ENCODE measurements at places on chromosomes 4 and X.

GRCh38 chr4:176856421-176856820 lies 63.7 kb upstream of the VEGFC start:
- no peak for DNase-seq

- DNase-seq = no peak
These were observed 28.1 kb downstream of the ZAR1 start for GRCh38 chr4:48518143-48518542.

- DNase-seq = peak; percentile 41
These were observed at the start of gene GAB3 for GRCh38 chrX:154750301-154751202. Gene GAB3, minus strand, starts transcription at chrX:154751077. Its CDS starts 52 bp downstream, at chrX:154751025.

- DNase-seq = no peak
These were observed 29.0 kb downstream of the KCNE5 start for GRCh38 chrX:109596015-109596414.

- no peak for DNase-seq
These were observed 28.4 kb upstream of the TNIP3 start for GRCh38 chr4:121192480-121192879.

DNA sequence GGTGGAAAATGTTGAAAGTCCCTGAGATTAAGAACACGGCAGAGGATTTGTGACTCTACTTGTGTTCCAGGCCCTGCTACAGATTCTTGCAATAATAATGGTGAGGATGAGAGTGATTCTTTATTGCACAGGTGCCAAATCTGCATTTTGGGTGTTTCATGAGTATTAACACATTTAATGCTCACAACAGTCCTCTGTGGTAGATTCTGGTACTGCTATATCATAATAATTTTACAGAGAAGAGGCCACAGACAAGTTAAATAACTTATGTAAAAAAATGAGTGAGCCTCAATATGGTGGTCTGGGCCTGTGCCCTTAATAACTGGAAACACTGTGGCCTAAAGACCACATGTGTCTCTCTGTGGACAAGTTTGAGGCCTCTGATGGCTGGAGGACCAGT lies 124.3 kb downstream of the C4orf33 start:
- no peak for DNase-seq

DNA sequence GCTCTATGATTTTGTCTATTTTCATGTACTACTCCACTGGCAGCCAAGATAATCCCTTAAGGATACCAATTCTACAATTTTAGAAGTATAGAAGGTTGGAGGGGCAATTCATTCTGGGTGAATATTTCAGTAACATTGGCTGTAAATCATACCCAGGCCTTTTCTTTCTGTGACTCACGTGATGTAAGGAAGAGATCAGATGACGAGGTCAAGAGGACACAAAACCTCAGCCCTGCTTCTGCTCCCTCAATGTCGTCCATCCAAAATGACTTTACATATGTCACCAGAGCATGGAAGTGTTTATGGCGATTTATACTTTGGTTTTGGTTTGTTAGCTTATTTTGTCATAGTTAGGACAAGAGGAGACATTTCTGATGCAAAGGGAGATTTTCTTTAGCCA lies 70.7 kb upstream of the SLC4A4 start:
- DNase-seq = no peak

DNA sequence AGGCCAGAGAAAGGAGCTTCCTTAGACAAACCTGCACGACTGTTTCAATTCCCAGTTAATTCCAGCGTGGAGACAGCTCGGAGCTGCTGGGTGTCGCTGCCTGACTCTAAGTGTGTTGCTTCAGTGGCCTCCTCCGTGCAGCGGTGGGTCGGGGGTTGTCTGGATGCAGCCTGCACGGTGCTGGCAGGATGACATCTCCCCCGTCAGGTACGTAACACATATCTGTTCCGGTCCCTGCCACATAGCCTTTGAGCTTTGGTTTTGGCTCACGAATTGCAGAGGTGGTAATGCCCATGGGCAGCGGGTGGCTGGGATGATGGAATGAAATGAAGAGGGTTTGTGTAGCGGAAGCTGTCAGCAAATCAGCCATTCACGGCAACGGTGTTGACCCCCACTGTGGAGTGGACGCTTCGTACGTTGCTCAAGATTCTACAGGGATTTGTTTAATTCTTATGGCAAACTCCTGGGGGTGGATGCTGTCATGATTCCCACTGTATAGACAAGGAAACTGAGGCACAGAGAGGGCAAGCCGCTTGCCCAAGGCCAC lies 33.7 kb upstream of the HMX1 start:
- peak; percentile 6 for DNase-seq

GRCh38 chrX:103517246-103517645 lies 2.0 kb downstream of the RAB40A start:
- no peak for DNase-seq

DNA sequence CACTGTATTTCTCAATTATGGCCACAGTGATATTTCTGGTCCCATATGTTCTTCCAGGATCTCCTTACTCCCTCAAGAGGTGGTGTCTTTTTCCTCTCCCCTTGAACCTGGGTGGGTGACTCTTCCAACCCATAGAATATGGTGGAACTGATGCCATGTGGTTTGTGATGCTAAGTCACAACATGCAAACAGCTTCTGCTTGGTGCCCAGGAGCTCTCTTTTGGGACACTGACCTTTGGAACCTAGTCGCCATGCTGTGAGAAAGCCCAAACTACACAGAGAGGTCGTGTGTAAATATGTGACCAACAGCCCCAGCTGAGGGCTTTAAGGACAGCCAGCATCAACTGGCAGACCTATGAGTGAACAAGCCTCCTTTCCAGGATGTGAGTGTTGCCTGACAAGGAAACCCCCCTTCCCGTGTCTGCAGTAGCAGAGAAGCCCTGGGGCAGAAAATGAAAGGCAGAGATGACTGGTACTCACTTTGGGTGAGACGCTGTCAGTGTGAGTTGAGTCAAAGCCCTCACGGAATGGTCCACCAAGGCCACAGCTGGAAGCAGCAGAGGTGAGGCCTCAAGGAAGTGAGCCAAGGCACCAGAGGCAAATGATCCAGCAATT lies 223.4 kb downstream of the BCOR start:
- DNase-seq = no peak

DNA sequence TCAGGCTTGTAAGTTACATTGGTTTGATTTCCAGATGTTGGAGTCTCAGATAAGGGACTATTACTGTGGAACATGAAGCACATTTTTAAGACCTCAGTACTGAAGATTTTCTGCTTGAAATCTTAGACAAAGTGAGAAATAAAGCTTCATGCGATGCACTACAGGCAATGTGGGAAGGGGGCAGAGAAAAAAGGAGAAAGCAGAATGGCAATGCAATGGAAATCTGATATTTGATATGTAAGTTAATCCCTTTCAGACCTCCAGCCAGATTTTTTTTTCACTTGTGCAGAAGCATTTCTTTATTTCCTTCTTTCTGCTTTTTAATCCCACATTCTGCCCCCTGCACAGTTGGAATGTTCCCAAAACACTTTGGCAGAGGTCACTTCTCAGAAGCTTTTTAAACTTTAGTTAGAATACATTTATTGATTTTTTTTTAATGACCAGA lies 174.3 kb downstream of the ADGRL3 start:
- no peak for DNase-seq

GRCh38 chr4:143076723-143077122 lies 108.0 kb upstream of the USP38 start:
- no peak for DNase-seq

DNA sequence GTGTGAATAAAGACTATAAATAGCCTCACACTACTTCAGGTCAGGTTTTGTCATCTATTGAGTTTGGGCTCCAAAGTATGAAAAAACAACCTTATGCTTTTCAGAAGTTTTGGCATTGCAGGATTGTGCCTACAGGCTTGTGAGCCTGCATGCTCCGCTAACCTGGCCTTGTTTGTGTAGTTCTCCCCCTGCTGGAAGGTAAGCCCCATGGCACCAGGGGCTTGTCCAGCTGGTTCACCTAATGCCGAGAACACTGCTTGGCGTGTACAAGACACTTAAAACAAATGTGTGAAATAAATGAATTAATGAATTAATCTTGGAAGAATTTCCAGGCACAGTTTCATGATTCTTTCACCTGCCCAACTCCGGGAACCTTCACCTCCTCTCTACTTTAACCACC lies 1.8 kb upstream of the HSD17B10 start:
- peak; percentile 58 for DNase-seq

DNA sequence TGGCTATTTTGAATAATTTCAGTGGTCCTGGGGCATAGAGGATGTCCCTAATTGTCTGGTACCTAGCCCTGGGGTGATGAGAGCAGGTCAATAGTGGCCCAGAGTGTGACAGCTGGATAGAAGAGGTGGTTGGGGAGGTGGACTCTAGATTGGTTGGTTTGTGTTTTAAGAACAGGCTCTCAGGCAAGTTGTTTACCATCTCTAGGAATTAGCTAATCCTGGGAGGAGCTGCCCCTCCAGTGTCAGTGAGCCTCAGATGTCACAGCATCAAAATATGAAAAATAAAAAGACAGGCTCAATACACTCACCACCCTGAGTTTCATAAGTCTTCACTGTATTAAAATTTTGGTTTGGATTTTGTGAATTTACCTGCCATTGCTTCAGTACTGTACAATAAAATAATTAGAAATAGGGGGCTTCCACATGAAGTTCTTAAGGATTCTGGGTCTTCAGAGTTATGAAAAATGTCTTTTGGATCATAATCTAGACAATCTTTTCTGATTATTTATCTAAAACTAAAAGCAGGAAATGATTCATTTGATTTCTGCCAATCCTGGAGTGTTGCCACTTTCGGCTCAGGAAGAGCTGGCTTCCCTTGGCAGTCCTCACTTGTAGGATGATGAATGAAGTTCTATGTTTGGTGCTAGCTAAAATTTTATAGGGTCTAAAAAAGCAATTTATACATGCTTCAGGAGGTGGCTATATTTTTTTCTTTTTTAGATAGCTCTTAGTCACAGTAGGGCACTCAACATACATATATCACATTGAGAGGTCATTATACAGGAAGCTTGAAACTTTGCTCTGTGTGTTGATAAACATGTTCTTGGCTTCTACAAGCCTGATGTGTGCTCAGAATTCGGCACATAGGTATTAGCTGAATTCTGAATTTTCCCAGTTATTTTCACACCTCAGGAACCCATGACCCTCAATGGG lies 395.1 kb downstream of the RAB28 start:
- DNase-seq = no peak

DNA sequence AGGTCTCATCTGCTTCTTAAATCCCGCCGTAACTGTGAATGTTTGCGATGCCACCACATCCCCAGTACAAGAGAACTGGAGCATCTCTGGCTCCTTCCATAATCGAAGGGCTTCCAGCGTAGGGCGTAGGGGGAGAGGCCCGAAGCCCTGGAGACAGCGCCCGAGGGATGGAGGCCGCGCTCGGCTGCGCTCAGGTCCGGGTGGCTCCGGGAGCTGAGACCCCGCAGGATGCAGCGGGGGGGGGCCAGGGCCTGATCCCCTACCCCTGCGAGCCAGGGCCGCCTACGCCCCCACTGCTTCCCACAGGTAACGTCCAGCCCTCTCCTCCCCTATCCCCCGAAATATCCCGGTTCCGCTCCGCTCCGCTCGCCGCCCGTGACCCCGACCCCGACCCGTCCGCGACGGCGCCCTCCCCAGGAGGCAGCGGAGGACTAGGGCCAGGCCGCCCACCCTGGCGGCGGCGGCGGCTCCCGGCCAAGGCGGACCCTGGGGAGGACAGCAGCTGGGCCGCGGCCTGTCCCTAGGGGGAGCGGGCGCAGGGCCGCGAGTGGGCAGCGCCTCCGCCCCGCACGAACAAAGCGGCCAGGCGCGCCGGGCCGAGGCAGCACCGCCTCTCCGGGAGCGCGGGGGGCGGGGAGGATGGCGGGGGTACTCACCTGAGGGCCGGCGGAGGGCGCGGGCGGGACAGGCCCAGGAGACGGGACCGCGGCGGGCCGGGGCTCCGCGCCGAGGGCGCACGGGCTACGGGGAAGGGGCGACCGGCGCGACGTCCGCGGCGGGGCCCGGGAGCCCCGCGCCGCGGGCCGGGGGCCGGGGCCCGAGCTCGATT lies 723 bp downstream of the WDFY3 start:
- DNase-seq = peak; percentile 69

GRCh38 chr4:137116144-137116543 lies 416.1 kb downstream of the PCDH18 start:
- no peak for DNase-seq

DNA sequence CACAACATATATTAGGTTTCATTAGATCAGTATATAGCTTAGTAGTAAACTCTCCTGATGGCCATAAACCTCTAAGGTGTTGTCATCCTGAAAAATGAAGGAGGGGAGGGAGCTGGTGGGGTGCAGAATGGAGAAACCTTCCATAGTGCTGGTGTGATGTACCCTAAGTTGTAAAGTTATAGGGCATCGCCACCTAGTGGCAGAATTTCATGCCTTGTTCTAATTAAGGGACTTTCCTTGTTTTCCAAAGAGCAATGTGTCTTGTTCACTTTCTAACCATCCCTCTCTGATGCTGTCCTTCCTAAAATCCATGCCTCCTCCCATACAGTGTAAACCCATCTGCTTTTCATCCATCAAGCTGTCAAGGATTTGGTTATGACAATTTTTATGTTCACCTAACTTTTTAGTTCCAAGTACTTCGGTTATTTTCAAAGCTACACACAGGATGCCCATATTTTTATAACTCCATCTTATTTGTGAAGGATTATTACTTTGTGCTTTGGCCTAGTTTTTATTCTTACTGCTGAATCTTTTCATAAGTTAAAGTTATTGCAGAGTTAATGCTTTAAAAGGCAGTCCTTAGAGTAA lies 4.5 kb downstream of the NBDY start:
- DNase-seq = peak; percentile 39

- no peak for DNase-seq
These were observed 46.4 kb upstream of the VBP1 start for GRCh38 chrX:155169881-155170280.

DNA sequence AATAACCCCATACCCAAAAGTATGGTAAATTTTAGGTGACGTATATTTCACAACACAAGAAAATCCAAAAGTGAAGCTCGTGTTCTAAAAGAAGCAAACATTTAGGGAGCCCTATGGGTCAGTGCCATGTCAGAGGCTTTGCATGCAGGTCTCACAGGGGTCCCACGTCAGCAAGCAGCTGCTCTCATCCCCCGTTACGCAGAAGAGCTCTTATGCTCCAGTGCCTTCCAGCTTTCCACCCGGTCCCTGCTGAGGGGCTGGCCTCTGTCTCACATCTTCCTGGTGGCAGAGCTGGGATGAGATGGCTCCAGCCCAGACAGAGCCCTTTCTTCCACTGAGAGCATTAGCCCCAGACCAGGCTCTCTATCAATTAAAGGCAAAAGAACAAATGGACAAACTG lies 82.0 kb downstream of the IRF2 start:
- no peak for DNase-seq

DNA sequence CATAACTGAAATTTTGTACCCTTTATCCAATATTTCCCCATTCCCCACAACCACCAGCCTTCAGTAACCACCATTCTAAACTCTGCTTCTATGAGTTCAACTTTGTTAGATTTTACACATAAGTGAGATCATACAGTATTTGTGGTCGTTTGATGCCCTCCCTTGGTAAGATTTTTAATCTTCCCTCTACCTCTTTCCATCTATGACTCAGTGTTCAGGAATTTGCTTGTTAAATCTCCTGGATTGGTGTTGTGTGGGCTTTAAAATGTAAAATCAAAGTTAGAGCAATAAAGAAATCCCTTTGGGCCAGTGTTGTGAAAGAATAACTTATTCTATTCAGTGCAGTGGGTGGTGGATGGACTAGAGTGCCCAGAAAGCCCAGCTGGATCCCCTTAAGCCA lies 37.4 kb downstream of the SLC16A2 start:
- DNase-seq = no peak

- DNase-seq = peak; percentile 13
These were observed 133.6 kb upstream of the ARHGEF9 start for GRCh38 chrX:63918611-63919010.

GRCh38 chr4:157165935-157166610 lies 54.5 kb upstream of the GRIA2 start:
- DNase-seq = no peak

GRCh38 chr4:125306533-125306932 lies 8.2 kb upstream of the FAT4 start:
- DNase-seq = no peak

GRCh38 chr4:80171656-80172055 lies 25.6 kb upstream of the PRDM8 start:
- no peak for DNase-seq
